Renal pelvis (tissue), 12 donors: ENCODE measurements at places on chromosomes 2 and 18.

DNA sequence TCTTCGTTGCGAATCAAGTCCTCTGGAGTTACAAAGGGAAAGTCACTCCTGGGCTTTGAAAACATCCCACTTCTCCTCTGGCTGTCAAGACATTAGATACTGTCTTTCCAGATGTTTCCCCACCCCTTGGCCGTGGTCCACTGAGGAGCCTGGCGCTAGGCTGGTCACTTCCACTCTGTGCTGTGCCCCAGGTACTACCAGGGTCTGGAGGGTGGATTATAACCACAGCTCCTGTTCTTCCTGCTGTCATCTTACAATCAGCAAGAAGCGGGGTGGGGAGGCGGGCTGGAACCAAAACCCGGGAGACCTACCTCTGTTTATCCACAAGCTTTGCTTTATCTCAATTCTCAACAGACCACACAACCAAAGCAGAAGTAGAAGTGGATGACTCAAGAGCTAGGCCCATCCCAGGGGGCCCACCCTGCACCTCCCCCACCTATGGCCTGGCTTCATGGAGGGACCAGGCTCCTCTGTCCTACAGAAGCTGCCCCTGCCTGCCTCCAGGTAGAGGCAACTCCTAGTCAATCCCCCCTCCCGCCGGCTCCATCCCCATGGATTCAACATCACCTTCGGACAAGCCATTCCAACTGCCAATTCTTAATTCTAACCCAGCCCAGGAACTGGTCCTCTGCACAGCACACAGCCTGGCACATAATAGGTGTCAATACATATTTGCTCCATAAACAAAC is 17.8 kb downstream of the SMAD7 start:
- no peak for DNase-seq

GRCh38 chr18:35180455-35180854 is 60.4 kb upstream of the ZNF397 start:
- DNase-seq, result no peak

DNA sequence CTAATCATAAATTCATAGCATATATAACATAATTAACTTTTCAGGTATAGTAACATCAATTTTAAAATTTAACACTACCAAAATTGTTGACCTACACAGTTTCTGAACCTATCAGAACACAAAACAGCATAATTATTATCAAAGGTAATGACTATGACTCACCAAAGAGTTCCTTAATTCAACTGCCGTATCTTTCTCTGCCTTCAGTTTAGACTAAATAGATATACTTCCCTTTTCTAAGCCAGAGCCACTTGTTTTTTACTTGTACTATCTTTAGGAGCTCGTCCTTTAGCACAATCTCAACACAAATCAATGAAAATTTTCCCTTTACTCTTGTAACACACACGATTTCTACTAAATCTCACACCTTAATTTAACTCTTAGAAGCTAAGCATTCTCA is 54.4 kb downstream of the CCDC88A start:
- DNase-seq, result no peak

GRCh38 chr2:54382601-54383000 is 73.5 kb upstream of the SPTBN1 start:
- DNase-seq, result no peak

- no peak for DNase-seq
Observed at GRCh38 chr18:58716060-58716756, 44.9 kb downstream of the MALT1 start.

GRCh38 chr18:51516478-51517038 is 319.1 kb upstream of the MEX3C start:
- no peak for DNase-seq

- DNase-seq, result no peak
Observed at GRCh38 chr2:129160879-129161278, 818.6 kb upstream of the RAB6C start.

DNA sequence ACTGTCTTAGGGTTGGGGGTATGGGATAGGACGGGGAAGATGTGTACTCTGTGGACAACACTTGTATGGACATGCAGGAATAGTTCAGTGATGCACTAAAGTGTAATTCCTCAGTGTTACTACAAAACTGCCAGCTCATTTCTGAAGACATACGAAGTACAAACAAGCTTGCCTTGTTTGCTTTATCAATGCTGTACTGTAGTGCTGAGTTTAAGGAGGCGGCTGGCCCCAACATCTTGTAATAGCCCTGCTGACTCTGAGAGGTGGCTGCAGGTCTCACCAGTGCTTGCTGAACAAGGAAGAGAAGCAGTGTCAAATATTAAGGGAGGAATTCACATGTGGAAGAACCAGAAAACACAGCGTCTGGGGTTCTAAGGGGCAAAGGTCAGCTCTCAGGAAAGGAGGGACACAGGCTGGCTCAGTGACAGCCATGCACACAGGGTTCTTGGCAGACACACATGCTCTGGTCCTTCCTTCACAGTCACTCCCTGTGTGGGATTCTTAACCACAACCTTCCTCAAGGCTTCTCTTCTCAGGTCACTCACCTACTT is 39.8 kb upstream of the EVA1A start:
- no peak for DNase-seq

DNA sequence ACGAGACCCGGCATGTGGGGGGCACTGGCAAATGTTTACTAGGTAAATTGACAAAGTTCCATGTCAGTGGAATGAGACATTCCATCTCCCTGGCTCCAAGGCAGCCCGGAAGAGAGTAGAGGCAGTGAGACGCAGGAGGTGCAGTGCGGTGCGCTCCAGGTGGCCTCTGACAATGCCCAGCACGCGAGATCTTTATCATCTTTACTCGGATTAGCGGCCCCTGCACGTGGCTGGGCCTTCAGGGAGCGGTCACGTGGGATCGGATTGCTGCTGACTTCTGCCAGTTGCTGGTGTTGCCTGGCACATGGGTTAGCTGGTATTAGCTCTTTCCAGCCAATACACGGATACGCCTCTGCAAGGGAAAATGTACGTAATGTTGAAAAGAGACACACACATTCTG is 151.2 kb upstream of the ALKAL2 start:
- DNase-seq, result no peak

DNA sequence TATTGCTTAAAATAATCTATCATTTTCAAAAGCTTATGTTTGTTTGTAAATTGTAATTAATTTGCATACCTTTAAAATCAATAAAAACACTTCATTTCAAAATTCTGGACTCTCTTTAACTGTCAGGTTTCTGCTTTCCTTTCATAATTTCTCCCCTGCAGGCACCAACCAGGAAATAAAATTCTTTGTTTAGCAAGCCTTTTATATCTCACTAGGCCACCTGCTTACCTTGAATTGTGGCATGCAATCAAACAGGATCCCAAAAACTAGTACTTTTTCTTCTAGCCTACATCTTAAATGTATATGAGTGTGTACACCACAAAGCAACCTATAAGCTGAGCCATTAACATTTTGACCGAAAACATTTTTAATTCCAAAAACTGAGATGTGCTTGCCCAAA is 233.1 kb downstream of the NR4A2 start:
- DNase-seq, result no peak

GRCh38 chr2:61220768-61221167 is 58.8 kb downstream of the C2orf74 start:
- no peak for DNase-seq

- DNase-seq, result no peak
Observed at GRCh38 chr2:232487385-232488096, at the start of gene ECEL1. TSS of gene ECEL1 (minus strand) at chr2:232487834. CDS start at chr2:232486653, 1,181 bp downstream.

DNA sequence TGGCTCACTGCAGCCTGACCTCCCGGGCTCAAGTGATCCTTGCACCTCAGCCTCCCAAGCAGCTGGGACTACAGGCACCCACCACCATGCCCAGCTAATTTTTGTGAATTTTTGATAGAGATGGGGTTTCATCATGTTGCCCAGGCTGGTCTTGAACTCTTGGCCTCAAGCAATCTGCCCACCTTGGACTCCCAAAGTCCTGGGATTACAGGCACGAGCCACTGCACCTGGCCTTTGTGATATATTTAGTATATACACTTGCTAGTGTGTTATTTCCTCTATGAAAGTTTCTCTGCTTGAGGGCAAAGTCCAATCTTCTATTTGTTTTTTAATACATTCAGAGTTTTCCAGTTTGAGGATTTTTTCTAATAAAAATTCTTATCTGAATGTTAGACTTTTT is 119.3 kb downstream of the GALNT3 start:
- no peak for DNase-seq

DNA sequence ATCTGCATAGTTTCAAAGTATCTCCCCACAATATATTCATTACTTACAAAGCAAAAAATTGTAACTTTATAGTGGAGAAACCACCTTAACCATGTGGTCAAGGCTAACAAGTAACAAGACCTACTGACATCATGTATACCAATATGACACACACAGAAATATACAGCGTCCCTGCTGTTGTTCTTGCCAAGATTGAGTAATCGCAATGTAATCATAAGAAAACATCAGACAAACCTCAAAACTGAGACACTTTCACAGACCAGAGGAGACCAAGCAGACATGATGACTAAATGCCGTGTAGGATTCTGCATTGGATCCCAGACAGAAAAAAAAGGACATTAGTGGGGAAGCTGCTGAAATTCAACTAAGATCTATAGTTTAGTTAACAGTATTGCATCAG is 123.0 kb downstream of the ACAA2 start:
- no peak for DNase-seq

DNA sequence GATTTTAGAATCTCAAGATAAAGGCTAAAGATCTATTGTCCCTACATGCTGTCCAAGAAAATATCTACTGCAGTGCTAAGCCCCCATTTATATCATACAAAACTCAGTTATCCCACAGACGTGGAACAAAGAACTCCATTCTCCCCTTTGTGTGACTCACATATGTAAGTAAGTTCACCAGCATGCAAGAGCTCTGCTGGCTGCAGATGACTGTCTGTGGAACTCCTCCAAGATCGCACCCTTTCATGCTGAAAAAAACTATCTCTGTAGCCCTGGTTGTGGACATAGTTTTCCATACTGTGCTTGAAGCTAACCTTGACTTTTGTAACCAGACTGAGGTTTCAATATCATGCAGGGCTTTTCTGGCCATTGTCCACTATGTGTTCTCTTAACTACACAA is 207.1 kb downstream of the ZNF521 start:
- no peak for DNase-seq

GRCh38 chr2:235555371-235555770 is 61.5 kb downstream of the AGAP1 start:
- DNase-seq, result no peak

- DNase-seq, result no peak
Observed at GRCh38 chr2:241851325-241852115, 7.2 kb downstream of the PDCD1 start.

DNA sequence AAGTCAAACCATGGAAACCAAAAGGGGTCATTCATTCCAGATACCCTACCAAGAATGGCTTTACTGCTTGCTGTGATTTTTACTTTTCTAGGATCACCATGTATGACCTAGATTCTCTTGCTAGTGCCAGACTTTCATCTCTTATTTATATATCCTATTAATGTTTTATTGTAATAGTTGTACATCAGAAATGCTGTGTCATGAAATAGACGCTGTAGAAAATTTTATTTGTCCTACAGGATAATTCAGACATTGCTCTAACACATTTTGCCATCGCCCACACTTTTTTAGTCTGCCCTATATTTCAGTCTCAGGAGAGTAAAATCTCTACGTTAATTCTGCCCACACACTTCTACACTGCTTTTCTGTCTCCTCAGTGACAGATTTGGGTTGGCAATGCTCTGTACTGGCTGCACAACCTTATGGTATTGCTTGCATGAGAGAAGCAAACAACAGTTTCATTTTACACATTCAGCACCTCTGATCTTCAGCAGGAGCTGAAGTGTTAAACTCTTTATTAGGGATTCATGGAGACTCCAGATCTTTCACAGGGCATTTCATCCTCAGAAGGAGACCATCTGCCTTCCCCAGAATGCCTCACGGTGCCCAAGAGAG is 871.8 kb upstream of the CHAC2 start:
- DNase-seq, result no peak

DNA sequence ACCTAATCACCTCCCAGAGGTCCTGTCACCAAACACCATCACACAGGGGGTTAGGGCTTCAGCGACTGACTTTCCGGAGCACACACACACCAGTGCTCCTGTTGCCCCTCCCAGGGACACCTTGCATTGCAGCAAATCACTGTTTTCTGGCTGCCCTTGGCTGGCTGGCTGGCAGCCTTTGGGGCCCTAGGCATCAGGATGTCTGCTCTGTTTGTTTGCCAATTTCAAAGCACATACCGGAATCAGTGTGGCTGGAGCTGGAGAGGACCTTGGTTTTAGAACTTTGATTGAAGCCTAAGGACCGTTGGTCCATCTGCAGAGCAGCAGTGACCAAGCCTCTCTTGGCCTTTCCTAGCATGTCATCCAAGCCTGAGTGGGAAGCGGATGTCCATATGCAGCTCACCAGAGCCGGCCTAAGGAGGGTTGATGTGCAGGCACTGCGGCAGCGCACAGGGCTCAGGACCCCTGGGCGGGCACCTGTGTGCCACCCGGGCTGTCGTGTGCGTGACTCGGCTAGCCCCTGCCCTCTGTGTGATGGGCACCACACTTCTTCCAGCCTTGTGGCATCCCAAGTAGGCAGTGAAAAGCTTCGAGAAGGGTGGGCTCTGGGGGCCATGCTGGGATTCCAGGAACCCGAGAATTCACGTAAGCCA is 62.1 kb downstream of the GBX2 start:
- DNase-seq, result no peak

DNA sequence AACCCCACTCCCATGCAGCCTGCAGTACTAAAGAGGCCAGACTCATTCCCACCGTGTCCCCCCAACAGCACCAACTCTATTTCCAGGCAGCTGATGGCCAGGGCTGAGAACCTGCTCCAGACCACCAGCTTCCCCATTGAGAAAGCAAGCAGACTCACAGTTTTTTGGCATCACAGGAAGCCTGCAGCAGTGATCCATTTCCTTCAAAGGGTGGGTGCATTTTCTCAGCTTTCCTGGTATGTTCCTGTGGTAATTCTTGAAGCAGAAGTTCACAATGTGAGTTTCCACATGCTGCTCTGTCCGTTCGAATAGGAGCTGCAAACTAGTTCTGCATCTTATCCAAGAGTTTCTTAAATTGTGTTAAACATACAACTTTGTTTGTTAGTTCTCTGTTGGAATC is 1249.6 kb upstream of the FAM98A start:
- no peak for DNase-seq

- no peak for DNase-seq
Observed at GRCh38 chr2:187547353-187547979, 6.8 kb downstream of the TFPI start.

DNA sequence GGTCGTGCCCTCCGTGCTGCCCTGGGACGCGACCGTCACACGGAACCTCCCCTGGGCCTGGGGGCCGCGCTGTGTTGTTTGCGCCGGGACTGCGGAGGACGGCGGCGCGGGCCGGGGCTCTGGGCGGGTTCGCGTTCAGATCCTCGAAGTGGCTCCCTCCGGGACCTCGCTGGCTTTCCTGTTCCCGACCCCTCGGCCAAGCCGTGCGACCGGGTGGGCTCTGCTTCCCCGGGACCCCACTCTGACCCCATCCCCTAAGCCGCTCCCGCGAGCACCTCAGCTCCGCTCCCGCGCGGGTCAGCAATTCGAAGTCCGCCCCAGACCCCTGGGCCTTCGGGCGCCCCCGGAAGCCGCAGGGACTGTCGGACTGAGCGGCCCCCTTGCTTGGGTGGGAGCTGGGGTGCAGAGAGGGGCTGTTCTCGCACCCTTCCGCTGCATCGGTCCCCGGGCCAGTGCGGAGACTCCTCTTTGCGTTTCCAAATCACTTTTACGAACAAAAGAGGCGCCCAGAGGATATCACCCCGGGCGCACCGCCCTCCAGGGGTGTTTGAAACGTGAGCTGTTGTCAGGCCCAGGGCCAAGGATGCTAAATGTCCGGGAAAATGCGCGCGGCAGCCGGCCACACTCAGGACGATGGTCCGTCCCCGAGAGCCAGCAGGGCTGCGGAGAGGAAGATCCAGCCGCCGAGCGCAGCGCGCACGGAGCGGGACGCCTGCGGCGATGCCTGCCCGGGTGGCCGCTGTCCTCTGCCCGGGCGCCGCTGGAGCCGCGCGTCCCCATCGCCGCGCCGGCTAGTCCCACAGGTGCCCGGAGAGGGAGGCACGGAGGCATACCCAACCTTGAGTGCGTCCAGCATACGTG is 73.5 kb downstream of the ZCCHC2 start:
- no peak for DNase-seq
